ENCODE measurements at places on chromosomes 2 and 18.

DNA sequence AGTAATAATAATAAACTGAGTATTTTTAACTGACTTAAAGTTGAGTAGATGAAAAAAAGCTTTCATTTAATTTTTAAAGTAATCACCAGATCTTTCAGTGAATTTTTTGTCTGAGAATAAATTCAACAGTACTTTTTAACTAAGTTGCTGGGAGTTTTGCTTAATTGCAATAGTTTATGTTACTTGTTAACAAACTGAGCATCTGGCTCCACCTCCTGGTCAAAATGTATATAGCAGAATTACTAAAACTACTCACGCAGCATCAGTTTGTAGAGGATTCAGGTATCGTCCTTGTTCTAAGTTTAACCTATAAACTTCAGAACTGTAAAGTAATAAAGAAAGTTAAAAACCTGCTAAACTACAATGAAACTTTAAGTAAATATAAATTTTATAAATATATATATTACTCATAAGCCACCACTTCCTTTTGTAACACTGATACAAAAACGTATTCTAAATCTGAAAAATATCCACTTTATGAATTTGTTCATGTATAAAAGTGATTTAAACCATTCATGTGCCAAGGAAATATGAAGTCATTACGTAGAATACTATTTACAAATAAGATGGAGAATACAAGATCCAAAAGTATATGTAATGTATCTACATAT is 21.3 kb downstream of the NOL10 start:
- no peak for DNase-seq

DNA sequence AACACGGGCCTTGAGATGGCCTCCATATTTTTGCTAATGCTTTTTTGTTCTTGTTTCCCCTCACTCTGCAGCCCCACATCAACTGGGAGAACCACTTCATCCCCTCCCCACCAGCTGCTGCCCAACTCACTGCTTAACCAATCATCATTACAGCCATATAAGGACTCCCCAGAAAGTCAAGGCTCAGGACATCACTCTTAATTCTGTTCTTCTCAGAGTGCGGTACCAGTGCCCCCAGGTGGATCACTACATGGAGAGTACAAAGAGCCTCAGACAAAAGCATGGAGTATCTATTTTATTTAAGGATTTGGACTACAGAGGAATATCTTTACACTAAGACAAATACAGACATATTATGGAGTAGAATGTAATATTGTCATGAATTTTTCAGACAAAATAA is 340.6 kb downstream of the PAX3 start:
- no peak for DNase-seq

DNA sequence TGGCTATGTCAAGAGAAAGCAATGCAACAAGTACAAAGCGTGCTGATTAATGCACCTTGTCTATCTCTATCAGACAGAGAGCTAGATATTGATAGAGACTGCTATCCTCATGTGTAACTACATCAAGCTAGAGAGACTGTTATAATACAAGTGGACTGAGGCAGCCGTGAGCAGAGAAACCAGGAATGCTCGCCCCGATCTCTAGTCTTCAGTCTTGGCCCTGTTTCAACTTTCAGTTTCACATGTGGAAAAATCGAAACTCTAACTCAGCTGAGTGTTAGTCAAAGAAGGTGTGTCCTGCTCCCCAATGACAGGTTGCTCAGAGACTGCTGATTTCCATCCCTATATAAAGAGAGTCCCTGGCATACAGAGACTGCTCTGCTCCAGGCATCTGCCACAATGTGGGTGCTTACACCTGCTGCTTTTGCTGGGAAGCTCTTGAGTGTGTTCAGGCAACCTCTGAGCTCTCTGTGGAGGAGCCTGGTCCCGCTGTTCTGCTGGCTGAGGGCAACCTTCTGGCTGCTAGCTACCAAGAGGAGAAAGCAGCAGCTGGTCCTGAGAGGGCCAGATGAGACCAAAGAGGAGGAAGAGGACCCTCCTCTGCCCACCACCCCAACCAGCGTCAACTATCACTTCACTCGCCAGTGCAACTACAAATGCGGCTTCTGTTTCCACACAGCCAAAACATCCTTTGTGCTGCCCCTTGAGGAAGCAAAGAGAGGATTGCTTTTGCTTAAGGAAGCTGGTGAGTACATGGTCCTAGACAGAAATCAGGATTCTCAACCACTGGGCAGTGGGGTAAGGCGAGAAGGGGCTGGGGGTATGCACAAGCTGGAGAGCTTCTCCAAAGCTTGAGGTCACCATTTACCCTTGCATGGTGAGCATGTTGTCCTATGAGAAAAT is at the start of gene RSAD2:
Gene RSAD2, plus strand, starts transcription at position 376 of the 903 bp plus-strand sequence. Its CDS starts 24 bp downstream, at position 400.
- no peak for DNase-seq

GRCh38 chr2:171957061-171957460 is 34.8 kb downstream of the HAT1 start:
- no peak for DNase-seq

DNA sequence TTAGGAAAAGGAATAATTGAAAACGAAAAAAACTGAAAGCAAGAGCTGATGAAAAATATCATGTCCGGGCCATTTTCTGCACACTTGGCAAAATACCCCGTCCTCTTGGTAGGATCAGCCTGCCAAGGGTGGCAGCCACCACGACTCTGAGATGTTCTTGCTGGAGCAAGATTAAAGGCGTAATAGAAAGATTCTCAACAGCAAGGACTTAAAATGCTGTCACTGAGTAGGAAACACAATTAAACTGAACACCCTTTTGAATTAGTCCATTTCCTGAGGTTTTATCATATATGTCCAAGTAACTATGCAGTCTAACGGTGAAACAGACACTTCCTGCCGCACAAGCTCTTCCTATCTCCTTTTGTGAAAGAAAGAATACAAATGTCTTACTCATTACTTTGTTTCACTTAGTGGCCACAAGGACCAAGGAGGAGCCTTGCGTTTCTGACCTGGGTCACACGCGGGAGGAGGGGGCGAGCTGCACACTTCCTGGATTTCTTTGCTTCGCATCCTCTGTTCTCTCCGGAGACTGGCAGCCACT is 222.7 kb downstream of the PIEZO2 start:
- DNase-seq: no peak

DNA sequence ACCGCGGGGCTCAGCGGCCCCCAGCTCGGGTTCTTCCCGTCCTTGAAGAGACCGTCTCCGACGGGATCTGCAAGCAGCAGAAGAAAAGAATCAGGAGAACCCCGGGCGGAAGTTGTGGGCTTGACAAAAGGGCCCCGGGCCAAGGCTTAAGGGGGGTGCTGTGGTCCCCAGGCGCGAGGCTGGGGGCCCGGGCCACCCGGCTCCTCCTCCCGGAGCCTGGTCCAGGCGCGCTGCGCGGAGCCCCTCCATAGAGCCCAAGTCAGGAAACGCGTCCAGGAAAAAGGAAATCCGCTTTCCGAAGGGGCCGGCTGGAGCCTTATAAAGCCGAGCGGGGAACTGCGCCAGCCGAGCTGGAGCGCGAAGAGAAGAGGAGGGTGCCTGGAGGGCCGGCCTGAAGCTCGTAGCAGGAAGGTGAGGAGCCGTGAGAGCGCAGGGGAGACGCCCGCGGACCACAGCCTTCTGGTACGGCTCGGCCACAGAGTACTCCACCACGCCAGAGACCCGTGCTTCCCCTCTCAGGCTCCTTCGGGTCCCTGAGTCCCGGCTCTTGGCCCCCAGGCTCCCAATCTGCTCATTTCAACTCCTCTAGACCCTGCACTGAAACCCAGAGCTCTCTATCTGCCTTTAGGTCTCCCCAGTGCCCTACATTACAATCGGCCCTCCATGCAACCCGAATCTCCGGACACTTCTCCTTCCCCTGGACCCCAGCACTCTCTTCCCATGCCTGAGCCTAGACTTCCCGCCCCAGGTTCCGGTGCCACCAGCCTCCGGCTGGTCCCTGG is 554 bp downstream of the FEV start:
- no peak for DNase-seq

GRCh38 chr2:66888791-66889631 is 454.1 kb downstream of the MEIS1 start:
- DNase-seq: peak; percentile 68

GRCh38 chr2:45821558-45822271 is 170.2 kb downstream of the PRKCE start:
- DNase-seq: peak; percentile 36

- DNase-seq: no peak
Measured at GRCh38 chr2:162226836-162227235, 16.4 kb downstream of the FAP start.

- no peak for DNase-seq
Measured at GRCh38 chr2:59998324-59998723, 555.1 kb downstream of the BCL11A start.

- no peak for DNase-seq
Measured at GRCh38 chr2:169583518-169583917, 633 bp upstream of the PPIG start.

DNA sequence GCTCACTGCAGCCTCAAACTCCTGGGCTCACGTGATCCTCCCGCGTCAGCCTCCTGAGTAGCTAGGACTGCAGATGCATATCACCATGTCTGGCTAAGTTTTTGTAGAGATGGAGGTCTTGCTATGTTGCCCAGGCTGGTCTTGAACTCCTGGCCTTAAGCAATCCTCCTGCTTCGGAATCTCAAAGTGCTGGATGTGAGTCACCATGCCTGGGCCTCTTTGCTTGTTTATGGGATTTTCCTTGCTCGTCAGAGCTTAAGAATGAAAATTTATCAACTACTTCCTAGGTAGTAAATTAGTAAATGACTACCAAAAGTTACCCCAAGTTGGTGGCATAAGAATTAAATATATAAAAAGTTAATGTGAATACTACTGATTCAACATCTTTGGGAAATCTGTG is 51.0 kb downstream of the ACTR3 start:
- no peak for DNase-seq

- no peak for DNase-seq
Measured at GRCh38 chr2:191020742-191021381, 6.9 kb upstream of the STAT1 start.

- no peak for DNase-seq
Measured at GRCh38 chr2:20322527-20323300, 27.9 kb downstream of the PUM2 start.

DNA sequence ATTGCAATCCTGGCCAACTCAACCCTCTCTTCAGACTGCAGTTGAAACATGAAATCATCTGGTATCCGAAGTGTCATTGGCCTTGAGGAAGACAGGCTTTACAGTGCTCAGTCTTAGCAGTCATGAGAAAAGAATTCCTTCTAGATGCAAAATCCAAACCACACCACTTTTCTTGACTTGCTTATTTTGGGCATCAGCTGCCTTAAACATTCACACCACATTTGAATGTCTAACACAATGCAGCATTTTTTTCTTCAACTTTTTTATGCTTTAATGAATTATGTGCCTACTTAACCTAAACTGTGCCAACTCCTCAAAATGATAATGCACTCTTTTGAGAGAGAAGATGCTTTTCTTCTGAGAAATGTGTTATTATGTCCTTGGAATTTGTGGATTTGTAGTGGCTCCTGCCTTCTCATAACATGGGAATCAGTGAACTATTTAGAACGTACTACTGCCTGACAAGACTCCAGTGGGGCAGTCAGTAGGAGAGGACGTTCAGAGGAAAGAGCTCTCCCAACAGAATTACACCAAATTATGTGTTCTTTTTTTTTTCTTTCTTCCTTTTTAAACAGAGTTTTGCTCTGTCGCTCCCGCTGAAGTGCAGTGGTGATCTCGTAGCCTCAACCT is 3.2 kb upstream of the FAM98A start:
- DNase-seq: no peak

GRCh38 chr18:60279391-60279790 is 93.2 kb downstream of the MC4R start:
- no peak for DNase-seq

DNA sequence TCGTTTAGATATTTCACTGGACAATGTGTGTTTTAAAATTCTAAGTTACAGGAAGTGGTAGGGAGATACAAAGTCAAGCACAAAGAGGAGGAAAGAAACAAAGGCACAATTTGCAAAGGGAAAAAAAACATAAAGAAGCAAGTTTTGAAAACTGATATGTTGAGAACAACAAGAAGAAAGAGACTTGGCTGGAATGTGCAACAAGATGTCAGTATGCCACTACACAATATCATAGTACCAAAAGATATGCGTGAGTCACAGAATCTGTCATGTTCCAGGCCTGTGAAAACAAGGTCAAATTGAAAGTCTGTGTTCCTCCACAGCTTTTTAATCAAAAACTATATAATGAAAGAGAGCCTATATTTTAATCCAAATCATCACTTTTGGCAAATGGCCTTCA is 12.0 kb downstream of the EXOC6B start:
- no peak for DNase-seq

GRCh38 chr2:33458248-33458819 is 18.1 kb upstream of the RASGRP3 start:
- DNase-seq: no peak

GRCh38 chr2:238999291-238999741 is 151.4 kb downstream of the TWIST2 start:
- DNase-seq: no peak

DNA sequence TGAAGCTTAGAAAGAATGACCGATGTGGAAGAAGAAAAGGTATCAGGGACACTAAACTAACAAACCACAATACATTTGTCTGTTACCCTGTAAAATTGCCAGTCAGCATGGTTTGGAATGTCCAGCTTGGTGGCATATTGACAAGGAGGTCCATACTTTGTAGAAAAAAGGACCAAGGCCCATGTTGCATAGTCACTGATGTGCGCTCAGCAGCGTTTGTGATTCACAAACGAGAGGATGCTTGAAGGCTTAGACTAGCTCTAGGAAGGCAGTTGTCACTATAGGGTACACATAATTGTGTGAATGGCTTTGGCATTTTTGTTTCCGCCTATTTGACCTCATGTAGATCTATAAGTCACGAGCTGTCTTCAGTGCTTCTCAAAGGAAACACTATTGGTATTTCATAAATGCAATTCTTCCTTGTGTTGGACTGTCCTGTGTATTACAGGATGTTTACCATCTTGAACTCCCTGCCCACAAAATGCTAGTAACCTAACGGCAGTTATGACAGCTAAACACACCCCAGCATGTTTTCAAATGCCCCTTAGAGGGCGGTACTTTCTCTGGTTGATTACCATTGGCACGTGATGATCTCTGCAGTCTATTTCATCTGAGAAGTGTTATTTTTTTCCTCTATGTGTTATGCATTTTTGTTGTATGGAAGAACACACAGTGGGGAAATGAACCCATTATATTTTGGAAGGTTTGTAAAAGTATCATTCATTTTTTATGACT is 304.2 kb downstream of the CYRIA start:
- no peak for DNase-seq

All from T1000 (cell line).